ENCODE measurements at places on chromosomes 12 and 14.

- DNase-seq, result no peak
- H3K4me1 ChIP-seq, result no peaks in the 10 kb centered on the region
- no peak overlapping the region for H3K27ac ChIP-seq
- H3K36me3 ChIP-seq, result no peaks in the 10 kb centered on the region
- H3K27me3 ChIP-seq, result peaks cover 6% of the 10 kb centered on the region
Observed at GRCh38 chr12:117744418-117744817, 224.4 kb downstream of the KSR2 start.

GRCh38 chr12:18798535-18799361 is 60.8 kb downstream of the CAPZA3 start:
- no peak overlapping the region for H3K27ac ChIP-seq
- no peaks in the 10 kb centered on the region for H3K4me1 ChIP-seq
- no peak overlapping the region for H3K4me3 ChIP-seq

DNA sequence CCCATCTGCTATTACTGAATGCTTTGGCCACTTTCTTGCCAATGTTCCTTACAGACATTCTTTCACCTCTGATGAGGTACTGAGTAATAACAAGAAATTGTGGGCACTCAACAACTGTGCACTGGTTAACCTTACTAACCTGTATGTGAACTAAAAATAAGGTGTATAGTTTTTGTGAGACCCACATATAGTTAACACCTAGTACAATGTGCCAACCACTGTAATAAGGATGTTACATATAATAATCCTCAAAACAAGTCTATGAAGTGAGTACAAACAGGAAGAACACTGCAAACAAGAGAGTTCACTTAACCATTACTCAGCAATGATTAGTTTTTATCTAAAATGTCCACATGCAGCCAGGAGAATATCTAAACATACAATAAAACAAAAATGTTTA is 4.5 kb downstream of the DDHD1 start:
- H3K27ac ChIP-seq, result peak overlapping the region; percentile 46
- H3K27me3 ChIP-seq, result no peaks in the 10 kb centered on the region
- peak overlapping the region; percentile 45 for H3K4me3 ChIP-seq

- H3K27ac ChIP-seq, result peak overlapping the region; percentile 47
- H3K27me3 ChIP-seq, result peaks cover 2% of the 10 kb centered on the region
- no peaks in the 10 kb centered on the region for H3K36me3 ChIP-seq
- H3K4me1 ChIP-seq, result peaks cover 21% of the 10 kb centered on the region
- no peak for DNase-seq
Observed at GRCh38 chr12:116319233-116319897, 41.9 kb upstream of the MED13L start.

GRCh38 chr14:68414121-68414520 is 378.7 kb downstream of the ZFP36L1 start:
- no peak for DNase-seq
- no peaks in the 10 kb centered on the region for H3K36me3 ChIP-seq
- H3K27me3 ChIP-seq, result no peaks in the 10 kb centered on the region
- H3K4me1 ChIP-seq, result peaks cover 11% of the 10 kb centered on the region
- H3K27ac ChIP-seq, result no peak overlapping the region

DNA sequence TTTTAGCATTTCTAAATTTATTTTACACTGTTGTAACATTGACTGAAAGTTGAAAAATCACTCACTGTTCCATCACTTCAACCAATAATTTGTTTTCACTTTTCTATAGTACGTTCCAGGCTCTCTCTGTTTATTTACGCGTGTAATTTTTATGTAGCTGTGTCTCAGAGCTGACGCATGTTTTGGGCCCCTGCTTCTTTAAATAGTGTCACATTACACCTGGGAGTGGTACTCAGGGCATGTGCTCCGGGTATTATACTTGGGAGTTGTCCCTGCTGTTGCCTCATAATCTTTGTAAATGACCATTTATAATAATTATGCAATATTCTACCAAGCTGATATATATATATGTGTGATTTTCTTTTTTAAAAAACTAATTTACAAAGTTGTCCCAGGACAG is 132.8 kb upstream of the CPM start:
- no peak for DNase-seq
- H3K4me1 ChIP-seq, result no peaks in the 10 kb centered on the region
- H3K27me3 ChIP-seq, result no peaks in the 10 kb centered on the region
- H3K4me3 ChIP-seq, result no peak overlapping the region
- no peak overlapping the region for H3K27ac ChIP-seq

- peaks cover 2% of the 10 kb centered on the region for H3K27me3 ChIP-seq
- no peak overlapping the region for H3K4me3 ChIP-seq
- no peak overlapping the region for H3K27ac ChIP-seq
- no peak for DNase-seq
Observed at GRCh38 chr12:131189781-131190180, 236.1 kb downstream of the ADGRD1 start.

DNA sequence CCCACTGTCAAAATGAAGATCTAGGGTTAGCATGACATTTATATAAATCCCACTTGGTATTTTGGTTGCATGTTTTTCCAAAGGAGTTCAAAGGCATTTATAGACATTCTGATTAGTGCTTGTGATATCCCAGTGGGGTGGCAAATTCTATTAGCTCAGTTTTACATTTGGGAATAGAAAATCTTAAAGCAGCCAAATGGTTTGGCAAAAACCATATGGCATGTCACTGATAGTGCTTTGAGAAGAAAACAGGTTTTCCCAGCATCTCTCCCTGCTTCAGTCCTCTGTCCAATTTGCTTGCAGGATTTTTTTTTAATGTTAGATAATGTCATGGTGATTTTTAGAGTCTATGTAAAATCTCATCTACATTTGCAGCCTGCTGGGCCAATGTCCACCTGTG is 225.1 kb upstream of the DIO3 start:
- no peaks in the 10 kb centered on the region for H3K36me3 ChIP-seq
- H3K27ac ChIP-seq, result no peak overlapping the region
- no peak overlapping the region for H3K4me3 ChIP-seq

GRCh38 chr12:131796411-131796736 is 31.8 kb upstream of the MMP17 start:
- peaks cover 71% of the 10 kb centered on the region for H3K36me3 ChIP-seq
- DNase-seq, result no peak
- H3K27ac ChIP-seq, result peak overlapping the region; percentile 54
- H3K4me3 ChIP-seq, result no peak overlapping the region
- H3K4me1 ChIP-seq, result peaks cover 5% of the 10 kb centered on the region
- H3K27me3 ChIP-seq, result no peaks in the 10 kb centered on the region

DNA sequence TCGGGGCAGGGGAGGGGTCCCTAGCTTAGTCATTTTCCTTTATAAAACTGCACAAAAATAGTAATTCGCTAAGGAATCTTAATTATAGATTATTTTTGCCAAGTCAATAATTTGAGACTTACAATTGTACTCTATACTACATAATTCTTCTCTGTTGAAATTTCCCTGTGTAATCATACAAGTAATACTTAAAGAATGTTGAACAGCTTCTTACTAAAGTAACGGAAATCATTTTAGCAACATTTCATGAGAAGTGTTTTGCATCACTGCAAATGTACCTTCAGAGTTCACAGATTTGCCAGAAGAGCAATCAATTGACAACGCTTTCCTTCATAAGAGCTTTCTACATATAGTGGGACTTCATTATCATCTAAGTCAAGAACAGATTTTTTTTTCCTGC is 7.9 kb upstream of the GNG2 start:
- H3K27me3 ChIP-seq, result no peaks in the 10 kb centered on the region
- peaks cover 4% of the 10 kb centered on the region for H3K36me3 ChIP-seq
- H3K4me1 ChIP-seq, result peaks cover 73% of the 10 kb centered on the region
- H3K4me3 ChIP-seq, result no peak overlapping the region
- H3K27ac ChIP-seq, result no peak overlapping the region

DNA sequence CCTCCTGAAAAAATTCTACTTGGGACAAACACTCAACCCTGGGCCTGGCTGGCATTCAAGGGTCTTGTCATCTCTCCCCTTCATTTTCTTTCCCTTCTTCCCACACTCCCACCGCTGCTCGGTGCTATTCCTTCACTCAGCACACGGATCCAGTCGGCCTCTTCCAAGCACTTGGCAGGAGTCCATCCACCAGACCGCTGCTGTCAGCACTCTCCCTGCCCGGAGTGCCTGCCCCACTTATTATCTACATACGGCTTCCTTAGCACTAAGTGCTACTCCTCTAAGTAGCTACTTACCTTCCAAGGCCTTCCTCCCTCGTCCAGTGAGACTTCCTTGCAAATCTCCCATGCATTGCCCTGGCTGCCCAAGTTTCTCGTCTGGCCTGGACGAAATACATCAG is 29.8 kb downstream of the CALM1 start:
- H3K27ac ChIP-seq, result no peak overlapping the region
- DNase-seq, result no peak
- H3K36me3 ChIP-seq, result no peaks in the 10 kb centered on the region
- no peaks in the 10 kb centered on the region for H3K4me1 ChIP-seq

DNA sequence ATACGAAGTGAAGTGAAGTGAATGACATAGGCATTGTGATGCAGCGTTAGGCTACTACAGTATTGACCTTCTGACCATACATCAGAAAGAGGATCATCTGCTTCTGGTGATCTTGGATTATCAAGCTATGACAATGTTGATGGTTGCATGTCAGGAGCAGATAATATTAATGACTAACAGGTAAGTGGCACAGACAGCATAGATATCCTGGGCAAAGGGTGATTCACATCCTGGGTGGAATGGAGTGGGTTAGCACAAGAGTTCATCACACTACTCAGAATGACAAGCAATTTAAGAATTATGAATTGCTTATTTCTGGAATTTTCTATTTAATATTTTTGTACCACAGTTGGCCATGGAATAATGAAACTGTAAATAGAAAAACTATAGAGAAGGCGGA is 397.9 kb upstream of the ATP2B1 start:
- no peak overlapping the region for H3K27ac ChIP-seq
- peaks cover 2% of the 10 kb centered on the region for H3K27me3 ChIP-seq

- H3K36me3 ChIP-seq, result no peaks in the 10 kb centered on the region
- no peak overlapping the region for H3K4me3 ChIP-seq
- H3K27ac ChIP-seq, result no peak overlapping the region
- no peaks in the 10 kb centered on the region for H3K4me1 ChIP-seq
- no peak for DNase-seq
Observed at GRCh38 chr14:80570930-80571298, 359.6 kb upstream of the DIO2 start.

- H3K27ac ChIP-seq, result no peak overlapping the region
- peaks cover 25% of the 10 kb centered on the region for H3K27me3 ChIP-seq
- H3K4me1 ChIP-seq, result no peaks in the 10 kb centered on the region
- no peak overlapping the region for H3K4me3 ChIP-seq
Observed at GRCh38 chr12:55188974-55189556, 31.8 kb upstream of the OR10A7 start.

DNA sequence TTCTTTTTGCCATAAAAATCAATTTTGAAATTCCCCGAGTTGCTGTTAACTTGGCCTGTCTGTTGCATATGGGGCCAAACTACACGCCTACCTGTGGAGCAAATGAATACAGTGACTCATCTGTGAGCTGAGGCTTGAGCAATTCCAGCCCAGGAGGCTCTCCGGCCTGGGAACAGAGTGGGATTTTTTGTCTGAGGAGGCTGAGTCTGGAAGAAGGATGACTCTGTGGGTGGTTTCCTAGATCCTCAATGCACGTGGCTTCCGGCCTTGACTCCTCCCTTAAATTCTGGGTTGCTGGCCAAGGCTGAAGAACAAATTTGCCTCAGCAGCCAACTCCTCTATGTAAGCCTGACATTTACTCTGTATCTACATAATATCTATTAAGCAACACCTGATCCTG is 124.1 kb downstream of the SSPN start:
- peaks cover 12% of the 10 kb centered on the region for H3K27me3 ChIP-seq
- no peak overlapping the region for H3K27ac ChIP-seq
- no peak for DNase-seq
- H3K4me3 ChIP-seq, result no peak overlapping the region
- peaks cover 2% of the 10 kb centered on the region for H3K36me3 ChIP-seq

DNA sequence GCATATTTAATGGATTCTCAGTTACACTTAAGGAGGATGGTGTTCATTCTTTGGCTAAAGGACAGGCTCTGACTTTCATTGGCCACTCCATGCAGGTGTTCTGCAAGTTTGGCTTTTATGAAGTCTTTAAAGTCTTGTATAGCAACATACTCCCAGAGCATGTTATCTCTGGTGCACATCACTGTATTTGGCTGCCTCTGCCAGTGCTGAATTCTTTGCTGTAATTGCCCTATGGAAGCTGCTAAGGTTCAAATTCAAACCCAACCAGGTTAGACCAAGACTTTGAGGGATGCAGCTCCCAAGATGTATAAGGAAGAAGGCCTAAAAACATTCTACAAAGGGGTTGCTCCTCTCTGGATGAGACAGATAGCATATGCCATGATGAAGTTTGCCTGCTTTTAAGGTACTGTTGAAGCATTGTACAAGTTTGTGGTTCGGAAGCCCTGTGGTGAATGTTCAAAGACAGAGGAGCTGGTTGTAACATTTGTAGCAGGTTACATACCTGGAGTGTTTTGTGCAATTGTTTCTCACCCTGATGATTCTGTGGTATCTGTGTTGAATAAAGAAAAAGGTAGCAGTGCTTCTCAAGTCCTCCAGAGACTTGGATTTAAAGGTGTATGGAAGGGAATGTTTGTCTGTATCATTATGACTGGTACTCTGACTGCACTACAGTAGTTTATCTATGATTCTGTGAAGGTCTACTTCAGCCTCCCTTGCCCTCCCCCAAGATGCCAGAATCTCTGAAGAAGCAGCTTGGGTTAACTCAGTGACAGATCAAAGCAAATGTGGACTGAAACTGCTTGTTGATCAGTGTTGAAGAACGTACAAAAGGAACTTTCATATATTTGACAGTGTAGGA is 19.4 kb downstream of the TMEM116 start:
- peaks cover 80% of the 10 kb centered on the region for H3K4me1 ChIP-seq
- no peaks in the 10 kb centered on the region for H3K27me3 ChIP-seq
- peaks cover 4% of the 10 kb centered on the region for H3K36me3 ChIP-seq
- peak; percentile 50 for DNase-seq
- peak overlapping the region; percentile 86 for H3K4me3 ChIP-seq
- peak overlapping the region; percentile 92 for H3K27ac ChIP-seq

DNA sequence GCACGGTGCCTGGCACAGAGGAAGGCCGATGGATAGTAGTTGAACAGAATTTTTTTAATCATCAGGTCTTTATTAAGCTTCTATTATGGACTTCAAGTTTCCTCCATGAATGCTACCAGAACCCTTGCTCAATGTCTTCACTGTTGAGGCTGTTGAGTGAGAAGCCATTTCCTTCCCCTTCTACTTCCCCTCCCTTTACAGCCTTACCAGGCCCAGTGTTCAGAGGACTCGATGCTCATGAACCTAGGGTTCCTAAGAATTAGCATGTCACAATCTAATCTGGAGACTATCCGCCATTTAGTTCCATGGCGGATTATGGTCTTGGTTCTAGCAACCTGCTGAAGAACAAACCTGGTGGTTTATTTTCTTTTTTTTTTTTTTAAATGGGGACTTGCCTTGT is 17.7 kb downstream of the ETV6 start:
- no peak overlapping the region for H3K4me3 ChIP-seq
- H3K27ac ChIP-seq, result no peak overlapping the region
- no peaks in the 10 kb centered on the region for H3K27me3 ChIP-seq
- peaks cover 24% of the 10 kb centered on the region for H3K4me1 ChIP-seq

GRCh38 chr12:25500651-25501050 is 52.4 kb downstream of the LMNTD1 start:
- H3K4me3 ChIP-seq, result no peak overlapping the region
- no peak for DNase-seq
- H3K27ac ChIP-seq, result no peak overlapping the region
- H3K4me1 ChIP-seq, result no peaks in the 10 kb centered on the region
- H3K36me3 ChIP-seq, result no peaks in the 10 kb centered on the region

Data from naive thymus-derived CD8-positive, alpha-beta T cell (primary cell).